ENCODE measurements at places on chromosomes 6 and 20.

- DNase-seq: no peak
Observed at GRCh38 chr6:163333701-163334663, 80.5 kb upstream of the QKI start.

GRCh38 chr20:5315807-5316187, 957 bp downstream of the PROKR2 start:
- DNase-seq: no peak

- DNase-seq: no peak
Observed at GRCh38 chr20:22492497-22492896, 91.9 kb downstream of the FOXA2 start.

DNA sequence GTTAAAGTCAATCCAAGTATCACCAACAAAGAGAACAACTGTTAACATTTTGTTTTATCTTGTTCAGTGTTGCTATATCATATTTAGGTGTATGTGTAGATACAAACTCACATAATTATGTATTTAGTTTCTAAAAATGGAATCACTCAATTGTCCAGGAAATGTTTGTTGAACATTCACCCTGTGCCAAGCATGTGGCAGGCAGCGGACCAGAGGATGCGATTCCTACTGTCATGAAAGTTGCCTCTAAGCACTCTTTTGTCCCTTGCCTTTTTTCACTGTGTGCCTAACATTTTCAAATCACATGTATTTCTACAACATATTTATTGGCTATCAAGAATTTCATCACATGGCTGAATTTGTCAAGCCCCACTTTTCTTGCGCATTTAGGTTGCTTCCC, 16.9 kb upstream of the TGM2 start:
- DNase-seq: no peak

GRCh38 chr6:6007366-6008088, 802 bp upstream of the NRN1 start:
- DNase-seq: no peak

DNA sequence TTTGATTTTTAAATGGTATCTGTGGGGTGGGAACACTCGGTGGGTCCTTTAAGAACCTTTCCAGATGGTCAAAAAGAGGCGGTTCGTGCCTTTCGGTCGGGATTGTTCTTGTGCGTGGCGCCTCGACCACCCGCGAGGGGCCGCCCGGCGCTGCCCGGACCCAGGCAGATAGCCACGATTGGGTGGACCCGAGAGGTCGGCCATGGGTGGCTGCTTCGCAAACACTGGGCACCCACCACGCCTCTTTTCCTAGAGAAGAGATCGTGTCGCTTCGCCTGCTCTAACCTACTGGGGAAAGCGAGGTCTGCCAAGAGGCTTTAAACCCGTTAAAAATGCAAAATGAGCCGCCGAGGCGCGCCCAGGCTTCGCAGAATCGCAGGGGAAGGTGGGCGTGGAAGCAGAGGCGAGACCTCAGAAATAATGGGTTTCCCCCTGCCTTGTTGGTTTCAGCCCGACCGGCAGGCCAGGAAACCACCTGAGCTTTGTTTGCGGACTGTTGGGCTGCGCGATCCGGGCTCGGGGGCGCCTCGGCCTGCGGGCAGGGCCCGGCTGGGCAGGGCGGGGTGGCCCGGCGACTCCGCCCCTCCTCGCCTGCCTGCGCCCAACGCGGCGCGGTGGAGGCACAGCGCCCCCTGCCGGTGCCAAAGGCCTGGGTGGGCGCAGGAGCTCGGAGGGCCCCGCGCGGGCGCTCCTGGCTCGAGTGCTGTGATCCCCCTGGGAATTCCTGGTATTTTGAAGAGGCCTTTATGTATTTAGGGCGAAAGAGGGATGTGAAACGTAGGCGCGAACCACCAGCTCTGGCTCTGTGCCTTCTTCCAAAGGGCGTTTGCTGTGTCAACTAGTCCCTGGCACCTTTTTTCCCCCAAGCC, 1.6 kb downstream of the MARCKS start:
- DNase-seq: no peak

DNA sequence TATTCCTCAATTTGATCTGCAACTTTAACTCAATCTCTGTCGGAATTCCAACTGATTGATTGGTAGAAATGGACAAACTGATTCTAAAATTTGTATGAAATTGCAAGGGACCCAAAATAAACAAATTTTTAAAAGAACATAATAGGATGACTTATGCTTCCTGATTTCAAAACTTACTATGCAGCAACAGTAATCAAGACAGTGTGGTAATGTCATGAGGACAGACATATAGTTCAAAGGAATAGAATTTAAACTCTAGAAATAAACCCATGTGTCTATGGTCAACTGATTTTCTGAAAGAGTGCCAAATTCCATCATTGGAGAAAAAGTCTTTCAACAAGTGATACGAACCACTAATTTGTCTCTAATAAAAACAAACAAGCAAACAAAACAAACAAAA, 1320.1 kb upstream of the GJE1 start:
- no peak for DNase-seq

DNA sequence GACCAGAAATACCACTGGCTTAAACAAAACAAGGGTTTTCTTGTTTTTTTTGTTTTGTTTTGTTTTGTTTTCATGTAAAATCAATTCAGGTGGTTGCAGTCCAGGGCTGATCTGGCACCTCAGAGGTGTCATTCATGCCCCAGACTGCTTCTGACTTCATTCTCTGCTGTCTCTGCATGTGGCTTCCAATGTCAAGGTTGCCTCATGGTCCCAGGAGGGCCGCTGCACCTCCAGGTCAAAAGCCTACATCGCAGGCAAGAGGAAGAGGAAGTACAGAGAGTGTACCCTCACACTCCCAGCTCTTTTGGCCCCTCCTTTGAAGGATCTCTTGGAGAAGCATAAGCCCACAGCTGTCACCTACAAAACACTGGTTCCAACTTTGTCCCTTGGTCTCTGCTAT, 1.4 kb upstream of the BTN3A1 start:
- no peak for DNase-seq

- no peak for DNase-seq
Observed at GRCh38 chr6:24933868-24934401, 1.8 kb downstream of the RIPOR2 start.

GRCh38 chr20:32336918-32337347, 21.2 kb upstream of the ASXL1 start:
- DNase-seq: no peak

- DNase-seq: no peak
Observed at GRCh38 chr6:43707269-43707668, 19.7 kb upstream of the MRPS18A start.

- no peak for DNase-seq
Observed at GRCh38 chr6:74250161-74250818, 554.3 kb downstream of the CD109 start.

DNA sequence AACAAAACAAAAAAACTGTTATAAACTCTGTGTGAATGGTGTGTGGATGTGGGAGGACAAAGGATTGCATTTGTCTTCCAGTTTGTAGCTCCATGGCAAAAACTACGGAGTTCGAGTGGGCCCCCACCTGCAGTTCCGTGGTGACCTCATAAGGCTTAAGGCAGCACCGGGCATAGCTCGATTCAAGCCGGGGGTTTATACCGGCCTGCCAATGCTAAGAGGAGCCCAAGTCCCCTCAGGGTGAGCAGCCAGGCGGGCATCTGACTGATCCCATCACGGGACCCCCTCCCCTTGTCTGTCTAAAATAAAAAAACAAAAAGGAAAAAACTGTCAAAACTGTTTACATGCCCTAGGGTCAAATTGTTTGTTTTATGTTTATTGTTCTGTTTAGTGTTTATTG, 463.2 kb upstream of the HTR1E start:
- no peak for DNase-seq

GRCh38 chr6:146578054-146578453, 20.7 kb upstream of the ADGB start:
- DNase-seq: no peak

DNA sequence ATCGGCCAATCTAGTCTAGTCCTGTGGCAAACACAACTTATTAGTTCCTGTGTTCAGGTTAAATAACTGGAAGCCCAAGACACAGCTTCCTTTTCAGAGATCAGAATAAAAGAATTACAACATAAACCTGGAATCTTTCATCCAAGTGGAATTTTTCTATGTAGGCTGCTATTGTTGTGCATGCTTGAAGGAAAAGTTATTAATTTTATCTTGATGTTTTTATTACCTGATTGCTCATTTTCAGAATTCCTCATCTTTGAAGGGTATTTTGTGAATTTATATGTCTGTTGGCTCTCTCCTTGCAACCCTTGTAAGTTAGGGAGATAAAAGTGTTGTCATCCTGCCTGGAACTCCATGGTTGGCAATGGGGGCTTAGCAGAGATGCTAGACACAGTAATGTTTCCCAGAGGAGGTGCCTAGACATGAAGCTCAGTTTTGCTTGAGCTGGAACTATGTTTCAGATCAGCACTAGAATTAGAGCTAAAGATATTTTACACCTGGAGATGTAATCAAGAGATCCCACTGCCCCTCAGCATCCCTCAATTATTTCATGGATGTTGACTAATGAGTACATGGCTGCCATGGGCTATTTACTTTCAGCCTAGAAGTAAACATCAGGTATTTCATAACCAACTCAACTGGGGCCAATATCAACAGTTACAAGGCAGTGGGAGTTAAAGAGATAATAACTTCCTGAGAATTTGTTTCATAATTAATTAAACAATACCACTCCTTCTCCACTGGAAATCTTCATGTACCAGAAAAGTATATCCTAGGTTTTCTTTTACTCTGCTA, 367.0 kb upstream of the MARCKS start:
- no peak for DNase-seq

- no peak for DNase-seq
Observed at GRCh38 chr6:85506441-85507093, 56.7 kb downstream of the NT5E start.

DNA sequence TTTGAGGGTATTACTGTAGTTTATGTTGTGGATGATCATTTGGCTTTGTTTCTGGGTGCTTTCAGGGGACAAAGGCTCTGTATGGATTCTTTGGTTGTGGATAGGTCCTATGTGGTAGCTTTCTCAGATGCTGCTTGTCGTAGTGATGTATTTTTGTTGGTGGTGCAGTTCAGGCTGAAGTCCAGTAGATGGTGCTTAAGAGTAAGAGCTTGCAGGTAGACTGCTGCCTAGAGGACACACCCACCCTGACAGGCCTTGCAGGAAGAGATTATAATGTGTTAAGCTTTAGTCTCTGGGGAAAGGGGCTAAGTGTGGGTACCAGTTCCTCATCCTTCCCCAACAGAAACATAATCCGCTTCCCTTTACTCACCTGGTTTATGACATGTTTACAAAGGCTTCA, 62.6 kb upstream of the ADGRB3 start:
- DNase-seq: peak; percentile 4

- DNase-seq: no peak
Observed at GRCh38 chr20:22717466-22717865, 133.1 kb upstream of the FOXA2 start.

DNA sequence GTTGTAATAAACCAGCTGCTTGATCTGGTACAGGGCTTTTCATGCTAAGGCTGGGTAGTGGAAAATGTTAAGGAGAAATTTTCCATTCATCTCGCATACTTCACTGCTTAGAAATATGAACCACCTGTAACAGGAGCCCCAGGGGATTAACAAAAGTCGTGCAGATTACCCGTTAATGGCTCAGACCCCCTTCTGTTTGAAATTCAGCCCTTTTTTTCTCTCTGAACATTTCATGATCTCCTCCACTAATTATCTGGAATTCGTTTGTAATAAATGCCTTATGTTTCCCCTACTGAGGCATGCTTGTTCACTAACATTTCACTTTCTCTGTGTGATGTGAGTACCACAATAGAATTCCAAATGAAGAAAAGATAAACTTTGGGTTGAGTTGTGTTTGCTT, 336.4 kb upstream of the HSF2 start:
- no peak for DNase-seq

- no peak for DNase-seq
Observed at GRCh38 chr20:54219751-54220426, 12.0 kb downstream of the PFDN4 start.

All from epithelial cell of proximal tubule (primary cell).